Bone marrow (tissue), 2 donors: ENCODE measurements at places on chromosomes 6 and 20.

DNA sequence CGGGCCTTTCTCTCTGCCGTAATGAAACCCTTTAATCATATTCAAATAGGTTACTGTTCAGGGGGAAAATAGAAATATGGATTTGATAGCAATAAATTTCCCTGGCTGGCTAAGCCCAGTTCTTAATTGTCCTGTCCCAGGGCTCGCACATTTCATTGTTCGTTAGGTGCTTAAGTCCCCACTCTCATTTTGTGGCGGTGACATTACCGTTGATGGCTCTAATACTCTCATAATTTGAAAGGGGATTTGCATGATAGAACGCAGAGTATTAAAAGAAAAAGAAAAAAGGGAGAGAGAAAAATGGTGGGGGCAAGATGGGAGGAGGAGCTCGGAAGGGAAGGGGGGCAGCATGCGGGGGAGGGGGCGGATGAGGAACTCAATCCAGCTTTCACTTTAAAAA is 79.1 kb upstream of the FOXP4 start:
- no peak for DNase-seq

- DNase-seq: no peak
These were observed 200.6 kb downstream of the MAFB start for GRCh38 chr20:40488401-40488800.

GRCh38 chr6:3444276-3445088 is 12.4 kb downstream of the SLC22A23 start:
- DNase-seq: no peak

DNA sequence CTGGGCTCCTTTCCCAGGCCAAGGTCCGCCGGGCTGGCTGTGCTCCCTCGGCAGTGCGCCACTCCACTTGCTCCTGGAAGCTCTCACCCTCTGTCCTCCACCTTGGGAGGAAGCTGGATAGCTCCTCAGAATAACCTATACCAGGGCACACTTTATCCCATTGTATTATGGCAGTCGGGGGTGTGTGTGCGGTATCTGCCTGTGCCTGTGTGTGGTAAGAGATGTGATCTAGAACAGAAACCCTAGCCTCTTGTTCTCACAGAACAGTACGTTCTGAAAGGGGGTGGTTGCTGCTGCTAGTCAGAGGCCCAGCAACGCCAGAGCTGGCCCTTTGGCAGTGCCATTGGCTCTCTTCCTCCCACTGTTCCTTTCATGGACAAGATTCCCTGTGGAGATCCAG is 168.4 kb downstream of the TBXT start:
- no peak for DNase-seq

DNA sequence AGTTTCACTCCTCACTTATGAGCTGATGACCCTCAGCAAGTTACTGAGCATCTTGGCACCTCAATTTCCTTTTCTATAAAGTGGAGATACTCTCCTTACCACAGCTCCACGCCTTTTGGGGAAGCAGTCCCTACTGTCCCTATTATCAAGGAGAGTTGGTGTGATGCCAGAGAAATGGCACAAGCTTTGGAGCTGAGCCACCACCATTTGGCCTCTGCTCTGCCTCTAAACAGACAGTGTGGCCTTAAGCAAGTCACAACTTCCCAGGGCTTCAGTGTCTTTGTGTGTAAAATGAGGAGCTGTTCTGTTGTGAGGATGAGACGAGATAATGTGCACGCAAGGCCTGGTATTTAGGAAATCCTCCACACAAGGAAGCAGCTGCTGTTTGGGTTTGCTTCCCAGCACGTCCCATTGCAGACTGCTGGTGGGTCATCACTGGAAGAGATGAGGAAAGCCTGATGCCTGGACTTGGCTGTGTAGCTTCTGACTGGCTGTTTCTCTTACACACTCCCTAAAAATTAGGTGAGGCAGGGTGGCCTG is 18.5 kb downstream of the NSFL1C start:
- DNase-seq: no peak

DNA sequence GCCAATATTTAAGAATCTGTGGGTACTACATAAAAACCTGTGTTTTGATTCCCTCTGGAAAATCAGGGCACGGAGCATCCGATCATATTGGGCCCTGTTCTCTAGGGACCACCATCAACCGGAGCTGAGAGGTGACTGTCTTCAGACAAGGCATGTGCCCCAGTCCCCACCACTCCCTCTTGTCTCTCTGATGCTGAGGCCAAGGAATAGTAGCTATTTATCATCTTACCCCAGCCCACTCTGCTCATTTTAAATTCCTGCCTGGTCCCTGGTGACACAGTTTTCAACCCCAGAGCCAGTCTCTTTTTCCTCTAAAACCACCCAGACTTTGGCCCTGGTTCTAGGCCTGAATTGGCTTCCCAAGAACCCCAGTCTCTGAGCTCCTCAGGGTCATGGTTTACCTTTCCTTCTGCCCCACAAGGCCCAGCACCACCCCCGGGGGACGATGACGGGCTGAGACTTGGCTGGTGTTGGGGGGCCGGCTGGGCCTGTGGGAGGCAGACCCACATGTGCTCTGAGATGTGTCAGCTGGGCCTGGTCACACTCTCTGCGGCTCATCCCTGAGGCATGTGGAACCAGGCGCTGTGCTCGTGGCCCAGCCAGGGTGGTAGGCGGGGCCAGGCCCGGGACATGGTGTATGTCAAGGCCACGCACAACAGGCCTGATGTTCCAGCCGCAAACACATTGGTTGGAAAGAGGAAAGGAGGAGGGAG is 114.4 kb downstream of the CEBPB start:
- DNase-seq: no peak

DNA sequence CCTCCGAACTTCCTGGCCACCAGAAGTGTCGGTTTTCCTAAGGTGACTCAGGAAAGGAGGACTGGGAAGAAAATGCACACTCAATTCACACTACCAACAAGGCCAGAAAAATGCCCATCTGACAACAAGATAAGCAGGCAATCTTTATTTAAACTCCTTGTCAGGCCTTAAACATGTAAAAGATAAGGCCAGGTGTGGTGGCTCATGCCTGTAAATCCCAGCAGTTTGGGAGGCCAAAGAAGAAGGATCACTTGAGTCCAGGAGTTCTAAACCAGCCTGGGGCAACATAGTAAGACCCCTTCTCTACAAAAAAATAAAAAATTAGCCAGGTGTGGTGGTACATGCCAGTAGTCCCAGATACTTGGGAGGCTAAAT is 7.6 kb upstream of the ID1 start:
- no peak for DNase-seq

GRCh38 chr6:38114976-38115625 is 295.6 kb downstream of the ZFAND3 start:
- DNase-seq: no peak

- no peak for DNase-seq
These were observed 3.3 kb upstream of the TREML4 start for GRCh38 chr6:41224800-41225199.

DNA sequence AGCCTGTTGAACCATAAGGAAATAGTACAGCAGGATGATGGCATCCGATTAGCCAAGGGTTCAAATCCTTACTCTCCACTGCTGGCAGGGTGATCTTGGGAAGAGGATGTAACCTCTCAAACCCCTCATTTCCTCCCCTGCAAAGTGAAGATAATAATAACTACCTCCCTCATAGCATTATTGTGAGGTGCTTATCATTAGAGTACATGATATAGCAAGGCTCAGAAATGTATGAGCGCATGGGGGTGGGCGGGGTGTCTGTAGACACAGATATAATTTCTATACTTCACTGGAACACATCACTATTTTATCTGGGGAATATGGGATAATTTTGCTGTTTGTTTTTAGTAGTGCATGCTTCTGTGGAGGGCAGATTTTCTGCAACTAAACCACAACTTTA is 89.8 kb upstream of the LAMP5 start:
- no peak for DNase-seq

DNA sequence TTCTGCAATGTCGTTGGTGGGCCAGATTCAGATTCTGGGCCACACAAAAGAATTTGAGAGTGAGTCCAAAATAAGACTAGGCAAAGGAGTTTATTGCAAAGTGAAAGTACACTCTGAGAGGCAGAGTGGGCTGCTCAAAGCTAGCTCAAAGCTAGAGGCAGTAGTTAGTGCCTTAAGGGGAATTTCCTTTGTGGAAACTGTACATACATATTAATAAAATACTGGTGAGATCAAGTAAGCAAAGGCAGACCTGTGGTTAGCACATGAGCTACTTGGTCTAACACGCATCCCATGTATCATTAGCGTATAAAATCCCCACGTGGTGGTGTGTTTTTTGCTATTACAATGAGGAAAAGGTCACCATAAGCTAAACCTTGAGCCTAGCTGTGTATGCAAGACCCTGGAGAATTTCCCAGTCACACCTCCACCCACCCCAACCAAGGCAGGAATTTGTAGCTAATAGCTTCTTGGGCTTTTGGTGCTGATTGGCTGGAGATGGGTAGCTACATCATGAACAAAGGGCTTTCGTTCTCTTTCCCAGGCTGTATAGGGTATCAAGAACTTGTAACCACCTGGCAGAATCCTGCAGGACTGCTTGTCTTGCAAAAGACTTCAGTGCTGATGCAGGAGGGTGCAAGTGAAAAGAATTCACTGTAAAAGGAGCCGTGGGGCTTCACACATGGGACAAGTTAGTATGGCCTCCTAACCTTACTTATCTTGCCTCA is 14.7 kb upstream of the TRIM26 start:
- no peak for DNase-seq

DNA sequence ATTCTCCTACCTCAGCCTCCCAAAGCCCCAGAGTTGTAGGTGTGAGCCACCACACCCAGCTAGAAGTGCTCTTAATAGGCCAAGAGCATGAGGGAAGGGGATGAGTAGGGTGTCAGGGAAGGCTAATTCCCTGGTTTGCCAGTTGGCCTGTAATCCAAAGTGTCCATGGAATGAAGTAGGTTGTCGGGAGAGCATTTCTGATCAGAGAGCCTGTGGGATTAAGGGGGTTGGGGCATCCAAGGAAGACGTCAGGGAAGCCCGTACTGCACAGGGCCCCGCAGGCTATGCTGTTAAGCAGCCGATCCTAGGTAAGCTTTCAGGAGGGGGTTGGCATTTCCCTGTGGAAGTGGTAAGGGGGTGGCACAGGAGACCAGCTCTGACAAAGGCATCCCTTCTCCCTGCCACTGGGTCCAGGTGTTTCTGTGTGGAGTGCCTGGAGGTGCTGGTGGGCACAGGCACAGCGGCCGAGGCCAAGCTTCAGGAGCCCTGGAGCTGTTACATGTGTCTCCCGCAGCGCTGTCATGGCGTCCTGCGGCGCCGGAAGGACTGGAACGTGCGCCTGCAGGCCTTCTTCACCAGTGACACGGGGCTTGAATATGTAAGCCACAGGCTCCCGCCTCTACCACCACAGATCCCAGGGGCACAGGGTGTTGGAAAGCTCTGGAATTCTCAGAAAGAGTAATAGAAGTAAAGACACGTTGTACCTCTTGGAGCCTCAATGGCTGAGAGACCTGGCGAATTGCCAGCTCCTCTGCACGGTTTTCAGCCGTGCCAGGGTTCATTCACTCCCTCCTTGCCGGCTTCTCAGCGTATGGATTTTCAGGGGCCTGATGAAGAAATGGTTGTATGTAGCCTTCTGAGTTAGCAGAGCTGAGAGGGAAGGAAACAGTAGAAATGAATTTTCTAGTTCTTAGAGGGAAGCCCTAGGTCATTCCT is 21.4 kb upstream of the MAPRE1 start:
- no peak for DNase-seq

DNA sequence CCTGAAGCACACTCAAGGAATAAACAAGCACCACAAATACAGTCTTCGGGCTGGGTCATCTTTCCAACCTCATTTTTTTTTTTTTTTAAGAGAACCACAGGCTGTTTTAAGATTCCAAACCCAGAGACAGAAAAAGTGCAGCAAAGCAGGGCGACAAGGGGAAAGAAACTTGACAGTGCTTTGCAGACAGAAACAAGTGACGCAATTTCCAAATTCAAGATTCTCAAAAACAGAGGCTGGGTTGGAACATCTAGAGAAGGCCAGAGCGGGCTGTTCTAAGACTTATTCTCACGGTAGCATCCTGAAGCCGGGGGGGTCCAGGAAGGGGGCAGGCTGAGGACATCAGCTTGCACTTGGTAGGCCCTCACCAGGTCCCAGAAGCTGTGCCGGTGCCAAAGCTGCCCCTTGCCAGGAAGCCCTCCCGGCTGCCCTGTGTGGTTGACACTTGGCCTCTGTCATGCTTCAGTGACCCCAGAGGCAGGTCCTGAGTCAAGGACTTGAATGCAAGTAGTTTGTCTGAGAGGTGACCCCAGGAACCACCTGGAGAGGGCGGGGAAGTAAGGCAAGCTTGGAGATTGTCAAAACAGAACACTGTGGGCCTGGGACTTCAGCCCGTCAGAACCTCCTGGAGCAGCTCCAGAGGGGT is 50.5 kb downstream of the BMP7 start:
- DNase-seq: no peak

DNA sequence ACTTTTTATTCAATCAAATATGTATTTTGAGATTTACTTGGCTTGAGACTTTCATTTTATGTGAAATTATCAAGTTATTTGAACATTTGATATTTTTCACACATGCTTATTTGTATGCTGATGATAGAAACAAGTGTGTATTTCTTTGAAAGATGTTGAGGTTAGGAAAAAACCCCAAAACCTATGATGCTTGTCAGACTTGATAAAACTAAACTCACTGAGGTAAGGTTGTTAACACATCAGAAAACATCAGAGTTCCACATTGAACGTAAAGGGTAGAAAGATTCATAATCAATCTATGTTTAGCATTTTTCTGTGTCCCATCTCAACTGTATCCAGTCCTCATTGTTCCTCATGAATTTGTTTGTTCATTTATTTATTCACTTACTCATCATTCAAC is 12.2 kb downstream of the SF3B5 start:
- no peak for DNase-seq

- no peak for DNase-seq
These were observed 8.0 kb downstream of the DNPH1 start for GRCh38 chr6:43221046-43221972.

DNA sequence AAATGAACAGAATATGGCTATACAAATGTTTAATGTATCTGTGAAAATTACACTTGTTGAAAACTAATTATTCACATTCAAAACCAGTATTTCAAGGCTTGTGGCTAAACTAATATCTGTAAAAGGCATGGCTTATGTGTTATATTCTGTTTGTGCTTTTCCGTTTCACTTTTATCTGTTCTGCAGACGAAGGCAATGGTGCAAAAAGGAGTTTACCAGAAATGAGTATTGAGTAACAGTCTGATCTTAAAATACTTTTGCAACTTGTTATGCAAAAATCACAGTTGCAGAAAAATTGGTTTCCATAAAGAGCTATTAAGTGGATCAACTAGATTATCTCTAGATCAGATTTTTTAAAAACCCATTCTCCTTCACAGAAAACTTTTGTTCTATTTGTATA is 9.4 kb upstream of the STX11 start:
- no peak for DNase-seq

GRCh38 chr20:6718662-6719368 is 48.7 kb upstream of the BMP2 start:
- DNase-seq: no peak

- no peak for DNase-seq
These were observed 63.7 kb downstream of the PXDC1 start for GRCh38 chr6:3687847-3688246.

GRCh38 chr6:75418233-75418632 is 75.4 kb downstream of the FILIP1 start:
- DNase-seq: no peak

- DNase-seq: no peak
These were observed 120.4 kb downstream of the OGFRL1 start for GRCh38 chr6:71408787-71409723.

GRCh38 chr20:15535863-15536262 is 1037.4 kb downstream of the KIF16B start:
- DNase-seq: no peak

GRCh38 chr20:2768632-2769015 is 31.8 kb downstream of the CPXM1 start:
- DNase-seq: no peak

- no peak for DNase-seq
These were observed 150.2 kb upstream of the PLN start for GRCh38 chr6:118397671-118398465.

GRCh38 chr20:63258781-63259180 is 4.5 kb upstream of the NKAIN4 start:
- DNase-seq: no peak
